Activated CD4-positive, alpha-beta T cell treated with anti-CD3 and anti-CD28 coated beads, Interleukin-2, amount 50 U/mL, for 1 hour (primary cell): ENCODE measurements at places on chromosomes 3 and 15.

- DNase-seq: no peak
Observed at GRCh38 chr15:40633178-40633577, 39.1 kb downstream of the KNL1 start.

GRCh38 chr3:55716044-55716443 lies 228.9 kb upstream of the WNT5A start:
- no peak for DNase-seq

DNA sequence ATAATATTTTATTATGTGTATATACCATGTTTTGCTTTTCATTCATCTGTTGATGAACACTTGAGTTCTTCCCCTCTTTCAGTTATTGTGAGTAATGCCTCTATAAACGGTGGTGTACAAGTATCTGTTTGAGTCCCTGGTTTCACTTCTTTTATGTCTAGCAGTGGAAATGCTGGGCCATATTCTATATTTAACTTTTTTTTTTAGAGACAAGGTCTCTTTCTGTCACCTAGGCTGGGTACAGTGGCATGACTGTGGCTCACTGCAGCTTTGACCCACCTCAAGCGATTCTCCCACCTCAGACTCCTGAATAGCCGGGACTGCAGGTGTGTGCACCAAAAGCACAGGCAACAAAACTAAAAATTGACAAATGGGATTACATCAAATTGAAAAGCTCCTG lies 19.9 kb downstream of the GOLM2 start:
- DNase-seq: no peak

- DNase-seq: no peak
Observed at GRCh38 chr3:140159646-140160045, 224.7 kb downstream of the CLSTN2 start.

DNA sequence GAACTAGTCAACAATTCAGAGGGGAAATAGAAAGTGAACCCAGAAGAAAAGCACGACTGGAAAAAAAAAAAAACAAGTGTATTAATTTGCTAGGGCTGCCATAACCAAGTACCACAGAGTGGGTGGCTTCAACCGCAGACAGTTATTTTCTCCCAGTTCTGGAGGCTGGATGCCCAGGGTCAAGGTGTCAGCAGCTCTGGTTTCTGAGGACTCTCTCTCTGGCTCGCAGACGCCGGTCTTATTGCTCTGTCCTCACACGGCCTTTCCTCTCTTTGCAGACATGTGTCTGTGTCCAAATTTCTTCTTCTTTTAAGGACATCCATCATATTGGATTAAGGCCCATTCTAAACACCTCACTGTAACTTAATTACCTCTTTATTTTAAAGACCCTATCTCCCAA lies 291.8 kb downstream of the XXYLT1 start:
- DNase-seq: no peak

- no peak for DNase-seq
Observed at GRCh38 chr3:168364967-168365366, 269.2 kb upstream of the GOLIM4 start.

GRCh38 chr3:129539206-129539605 lies 3.8 kb upstream of the H1-8 start:
- no peak for DNase-seq

DNA sequence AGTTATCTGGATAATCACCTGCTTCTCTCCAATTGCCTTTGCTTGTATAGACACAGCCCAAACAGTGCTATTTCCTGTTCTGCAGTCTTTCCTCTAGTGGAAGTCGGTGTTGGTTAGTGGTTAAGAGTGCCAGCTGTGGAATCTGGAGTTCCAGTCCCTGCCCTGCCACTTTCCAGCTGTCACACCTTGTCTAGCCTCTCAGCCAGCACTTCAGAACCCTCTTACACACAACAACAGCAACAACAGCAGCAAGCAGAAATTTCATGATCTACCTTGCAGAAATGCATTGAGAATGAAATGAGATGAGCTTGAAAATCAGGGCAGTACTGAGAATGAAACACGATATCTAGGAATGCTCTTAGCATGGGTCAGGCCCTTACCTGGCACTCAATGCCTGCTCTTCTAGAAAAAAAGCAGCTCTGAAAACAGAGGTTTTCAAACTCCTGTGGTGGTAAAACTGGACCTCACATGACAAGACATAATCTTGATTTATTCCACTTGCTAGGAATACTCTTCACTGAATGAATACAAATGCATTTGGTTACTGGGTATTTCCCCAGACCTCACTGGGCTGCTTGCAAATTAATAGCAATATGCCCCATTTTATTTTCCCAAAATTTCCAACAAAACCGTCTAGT lies 3.3 kb upstream of the WNT5A start:
- DNase-seq: no peak
